ENCODE measurements at places on chromosomes 2 and 18.

DNA sequence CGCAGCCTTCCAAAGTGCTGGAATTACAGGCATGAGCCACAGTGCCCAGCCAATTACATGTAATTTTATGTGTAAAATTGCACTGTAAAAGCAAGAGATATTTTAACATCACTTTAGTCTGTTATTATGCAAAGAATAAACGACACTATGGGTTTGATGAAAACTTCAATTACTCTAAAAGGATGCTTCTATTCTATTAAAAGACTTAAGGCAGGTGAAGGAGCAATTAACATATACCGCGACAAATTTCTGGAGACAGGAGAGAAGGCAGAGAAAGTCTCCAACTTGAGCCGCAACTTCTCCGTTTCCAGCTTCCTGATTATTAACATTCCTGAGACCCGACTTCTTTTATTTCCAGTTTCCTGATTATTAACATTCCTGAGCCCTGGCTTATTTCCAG lies 53.7 kb downstream of the FAM210A start:
- DNase-seq: no peak

DNA sequence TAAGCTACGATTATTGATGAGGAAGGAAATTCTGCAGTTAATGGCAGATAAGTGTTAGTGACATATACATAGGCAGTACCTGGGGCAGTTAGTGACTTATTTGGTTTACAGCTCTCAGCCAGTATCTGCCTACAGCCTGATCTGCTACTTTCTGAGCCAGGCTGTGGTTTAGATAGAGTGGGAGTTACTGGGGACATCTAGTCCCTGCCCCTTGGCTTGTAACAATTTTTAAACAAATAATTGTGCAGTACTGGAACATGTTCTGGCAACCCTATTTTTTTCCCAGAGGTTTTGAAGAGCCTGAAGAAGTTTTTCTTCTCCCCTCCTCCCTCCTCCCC lies 2.3 kb downstream of the KIF5C start:
- DNase-seq: no peak

GRCh38 chr2:7133521-7133920 lies 216.3 kb downstream of the RNF144A start:
- DNase-seq: no peak

DNA sequence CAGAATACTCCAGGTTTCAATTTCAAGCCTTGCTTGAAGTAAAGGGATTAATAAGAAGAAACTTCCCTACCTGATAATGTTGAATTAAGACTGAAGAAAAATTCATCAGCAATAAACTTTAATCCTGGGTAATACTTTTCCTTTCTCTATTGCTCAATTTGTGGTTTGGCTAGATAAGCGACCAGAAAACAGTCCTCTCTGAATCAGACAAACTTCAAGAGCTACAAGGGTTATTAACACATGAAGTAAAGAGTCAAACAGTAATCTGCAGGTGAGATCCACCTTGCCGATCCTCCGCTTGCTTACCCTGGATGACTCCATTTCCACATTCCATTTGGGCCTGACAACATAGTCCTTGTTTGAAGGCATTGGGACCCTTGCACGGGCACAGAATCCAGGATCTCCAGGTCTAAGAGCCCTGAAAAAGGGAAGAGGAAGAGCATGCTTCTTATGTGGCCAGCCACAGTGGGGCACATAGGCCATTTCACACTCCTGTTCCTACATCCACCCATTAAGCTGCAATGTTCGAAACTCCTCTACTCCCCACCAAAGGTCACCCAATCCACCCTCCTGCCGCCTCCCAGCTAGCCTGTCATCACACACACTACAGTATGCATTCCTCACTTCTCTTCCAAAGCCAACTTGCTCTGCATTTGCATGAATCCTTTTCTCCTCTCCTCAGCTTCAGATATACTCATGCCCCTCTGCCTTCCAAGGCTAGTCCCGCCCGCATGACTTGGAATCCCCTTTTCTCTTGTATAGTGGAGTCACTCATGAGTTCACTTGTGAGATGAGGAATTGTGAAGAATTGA lies 39.8 kb downstream of the IWS1 start:
- DNase-seq: no peak

GRCh38 chr2:232113821-232114220 lies 152.3 kb downstream of the DIS3L2 start:
- no peak for DNase-seq

GRCh38 chr2:197675246-197675645 lies at the start of gene RFTN2:
Gene RFTN2 (minus strand): TSS chr2:197675587. CDS start chr2:197675458, 129 bp downstream.
- DNase-seq: no peak

DNA sequence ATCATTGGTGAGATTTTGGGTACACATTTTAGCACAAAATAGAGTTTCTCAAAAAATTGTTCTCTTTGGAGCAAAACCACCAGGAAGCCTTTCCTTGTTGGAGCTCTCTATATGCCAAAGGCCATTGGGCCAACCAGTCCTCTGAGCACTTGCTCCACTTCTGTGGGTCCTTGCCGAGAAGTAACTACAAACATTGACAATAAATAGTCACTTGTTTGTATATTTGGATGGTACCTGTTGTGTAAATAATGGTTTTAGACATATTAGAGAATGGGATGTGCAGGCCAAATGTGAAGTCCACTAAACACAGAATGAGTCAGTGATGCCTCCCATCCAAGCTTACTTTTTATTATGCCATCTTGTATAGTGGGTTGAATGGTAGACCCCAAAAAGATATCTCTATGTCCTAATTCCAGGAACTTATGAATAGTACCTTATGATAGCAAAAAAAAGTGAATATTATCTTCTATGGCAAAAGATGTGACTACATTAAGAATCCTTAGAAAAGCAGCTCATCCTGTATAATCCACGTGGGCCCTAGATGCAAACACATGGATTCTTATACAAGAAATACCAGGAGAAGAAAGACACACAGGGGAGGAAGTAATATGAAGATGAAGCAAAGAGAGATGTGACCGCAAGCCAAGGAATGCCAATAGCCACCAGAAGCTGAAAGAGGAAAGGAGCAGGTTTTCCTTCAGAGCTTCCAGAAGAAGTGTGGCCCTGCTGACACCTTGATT lies 24.6 kb downstream of the SRD5A2 start:
- no peak for DNase-seq

DNA sequence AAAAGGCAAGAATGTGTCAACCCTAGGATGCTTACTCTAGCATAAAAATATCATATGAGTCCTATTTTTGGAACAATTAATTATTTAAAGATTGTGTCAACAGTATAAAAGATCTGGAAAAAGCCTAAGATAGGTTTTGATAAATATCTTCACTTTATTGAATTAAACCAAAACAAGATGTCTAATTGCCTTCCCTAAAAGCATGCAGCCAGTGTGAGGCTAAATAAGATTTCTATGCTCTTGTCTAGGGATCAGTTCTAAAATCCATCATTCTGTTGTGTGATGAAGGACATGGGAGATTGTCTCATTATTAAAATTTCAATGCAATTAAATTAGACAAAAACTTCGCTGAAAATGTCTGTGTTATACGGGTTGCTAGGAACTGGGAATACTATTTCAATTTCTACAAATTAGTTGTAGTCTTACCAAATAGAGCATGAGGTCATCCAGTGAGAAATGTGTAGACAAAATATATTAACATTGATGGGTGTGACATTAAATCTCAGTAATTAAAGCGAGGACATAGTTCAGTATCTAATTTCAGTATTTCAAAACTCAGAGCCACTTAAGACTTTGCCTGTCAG lies 535.6 kb upstream of the FSIP2 start:
- DNase-seq: no peak

- no peak for DNase-seq
Observed at GRCh38 chr2:206343816-206344215, 69.4 kb downstream of the ZDBF2 start.

GRCh38 chr2:156326526-156327095 lies 5.9 kb downstream of the NR4A2 start:
- DNase-seq: no peak

- DNase-seq: no peak
Observed at GRCh38 chr2:190352668-190353536, 9.5 kb downstream of the INPP1 start.

DNA sequence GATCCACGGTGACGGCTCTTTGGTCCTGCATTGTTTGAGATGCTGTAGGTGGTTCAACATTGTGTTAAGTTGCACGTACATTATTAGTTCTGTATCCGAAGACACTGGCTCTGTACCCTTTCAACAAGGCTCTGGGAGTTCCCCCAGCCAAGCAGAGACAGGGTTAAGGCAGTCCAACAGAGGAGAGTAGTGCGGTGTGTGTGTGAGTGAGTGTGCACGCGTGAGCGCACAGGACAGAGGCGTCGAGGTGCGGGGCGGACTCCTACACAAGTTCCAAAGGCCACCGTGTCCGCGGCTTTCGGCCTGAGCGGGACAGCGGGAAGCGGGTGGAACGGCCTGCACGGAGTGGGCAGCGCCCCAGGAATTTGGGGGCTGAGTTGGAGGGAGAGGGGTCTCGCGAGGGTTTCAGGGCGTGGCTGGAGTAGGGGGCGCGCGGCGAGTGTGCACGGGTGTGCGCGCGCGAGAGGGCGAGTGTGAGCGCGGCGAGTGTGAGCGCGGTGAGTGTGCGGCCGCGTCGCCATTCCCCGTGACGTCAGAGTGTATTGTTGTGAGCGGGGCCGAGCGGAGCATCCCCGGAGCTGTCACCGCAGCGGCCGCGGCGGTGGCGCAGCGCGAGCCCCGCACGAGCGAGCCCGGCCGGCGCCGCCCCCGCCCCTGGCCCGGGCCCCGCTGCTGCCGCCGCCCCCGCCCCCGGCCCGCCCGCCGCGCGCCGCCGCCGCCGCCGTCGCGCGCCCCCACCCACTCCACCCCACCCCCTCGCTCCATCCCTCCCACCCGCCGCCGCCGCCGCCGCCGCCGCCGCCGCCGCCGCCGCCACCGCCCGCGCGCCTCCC lies at the start of gene ASXL3:
ASXL3 (plus strand) TSS at position 535 of the 833 bp plus-strand sequence. CDS start 413 bp downstream, outside the sequence.
- DNase-seq: no peak

GRCh38 chr2:147614471-147614870 lies 230.4 kb upstream of the ACVR2A start:
- DNase-seq: no peak

GRCh38 chr2:13335862-13336535 lies 619.3 kb downstream of the TRIB2 start:
- no peak for DNase-seq

DNA sequence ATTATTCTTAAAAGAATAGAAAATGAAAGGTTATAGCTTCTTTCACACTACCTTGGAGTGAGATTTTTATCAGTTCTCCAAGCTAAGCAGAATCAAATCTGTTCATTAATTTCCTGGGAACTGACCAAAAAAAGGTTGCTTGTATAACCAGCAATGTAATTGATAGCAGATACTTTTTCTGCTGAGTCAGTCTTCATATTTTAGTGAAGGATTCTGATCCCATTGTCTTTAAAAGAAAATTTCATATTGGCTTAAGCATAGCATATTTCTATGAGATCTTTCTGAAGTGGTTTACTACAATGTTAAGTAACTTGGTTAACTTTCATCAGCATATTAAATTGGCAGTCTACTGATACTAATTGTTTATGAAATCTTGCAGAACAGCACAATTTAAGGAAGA lies 338.0 kb downstream of the TMX3 start:
- DNase-seq: no peak

- DNase-seq: no peak
Observed at GRCh38 chr2:189830510-189830909, 46.3 kb downstream of the PMS1 start.

DNA sequence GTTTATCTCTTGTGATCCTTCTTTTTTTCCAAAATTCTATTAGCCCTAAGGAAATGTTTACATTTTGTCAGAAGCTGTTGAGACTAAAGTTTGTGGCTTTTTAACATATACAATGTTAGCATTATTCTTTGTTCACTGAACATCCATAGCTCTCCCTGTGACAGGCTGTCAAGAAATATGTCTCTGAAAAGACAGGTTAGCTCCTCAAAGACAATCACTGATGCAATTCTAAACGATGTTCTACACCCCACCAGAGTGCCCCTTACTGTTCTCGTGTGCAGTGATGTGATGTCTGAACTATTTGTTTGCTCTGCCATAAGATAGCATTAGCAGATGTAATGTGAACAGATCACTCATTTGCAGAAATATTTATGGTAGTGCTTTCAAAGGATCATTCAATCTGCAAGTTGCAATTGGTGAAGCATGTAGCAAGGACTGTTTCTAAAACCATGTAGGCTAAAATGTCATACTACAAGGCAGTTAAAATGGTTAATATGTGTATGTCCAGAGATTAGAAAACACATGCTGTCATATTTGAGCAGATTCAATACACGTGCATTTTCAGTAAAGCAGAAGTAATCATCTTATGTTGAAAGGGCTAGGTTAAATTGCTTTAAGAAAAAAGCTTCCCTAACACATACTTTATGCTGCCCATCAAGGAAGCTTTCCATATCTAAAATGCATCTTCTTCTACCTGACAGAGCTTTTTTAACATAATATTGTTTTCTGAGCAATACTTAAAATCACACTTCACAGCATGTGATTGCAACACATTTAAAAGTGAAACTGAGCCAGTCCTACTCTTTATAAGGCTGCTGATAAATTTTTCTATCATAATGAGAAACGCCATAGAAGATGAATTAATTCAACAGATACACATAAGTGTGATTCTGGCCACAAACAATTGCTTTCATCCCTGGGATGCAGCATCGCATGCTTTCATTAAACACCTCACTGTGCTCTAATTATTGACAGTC lies 285.7 kb upstream of the UBE2E3 start:
- DNase-seq: no peak

GRCh38 chr2:241324775-241325174 lies 9.1 kb downstream of the SEPTIN2 start:
- no peak for DNase-seq

- DNase-seq: no peak
Observed at GRCh38 chr18:47775961-47776360, 154.5 kb downstream of the SMAD2 start.

DNA sequence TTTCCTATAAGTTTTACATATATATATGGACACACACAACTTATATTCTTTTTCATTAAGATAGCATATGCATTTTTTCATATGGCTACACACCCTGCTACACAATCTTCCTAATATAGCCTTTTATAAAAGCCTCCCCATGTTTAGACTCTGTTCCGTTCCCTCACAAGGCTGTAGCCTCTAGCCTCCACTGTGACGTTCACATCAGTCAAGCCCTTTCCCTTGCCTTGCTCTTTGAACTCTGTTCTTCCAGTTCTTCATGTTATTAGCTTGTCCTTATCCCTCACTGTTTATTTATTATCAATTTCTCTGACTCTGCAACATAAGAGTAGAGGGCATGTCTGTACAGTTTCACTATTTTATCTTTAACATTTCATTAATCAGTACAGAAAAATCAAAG lies 38.9 kb downstream of the HADHB start:
- DNase-seq: no peak
